ENCODE measurements at places on chromosomes 12 and 14.

DNA sequence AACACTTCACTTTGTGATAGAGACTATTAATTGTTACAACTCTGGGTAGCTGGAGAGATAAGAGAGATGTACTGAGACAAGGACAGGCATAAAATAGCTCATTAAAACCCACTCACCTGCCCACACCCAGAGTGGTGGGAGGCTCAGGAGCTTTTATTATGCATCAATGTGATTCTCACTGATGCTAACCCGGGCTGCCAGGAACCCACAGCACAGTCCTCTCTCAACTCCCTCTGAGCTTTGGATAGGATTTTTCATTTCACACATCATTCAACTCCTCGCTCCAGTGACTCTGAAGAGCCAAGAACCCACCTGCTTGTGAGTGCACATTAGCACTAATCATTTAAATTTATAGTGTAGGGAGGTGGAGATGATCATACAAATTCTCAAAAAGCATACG is 827.9 kb downstream of the FLRT2 start:
- no peak for DNase-seq

- no peak for DNase-seq
Measured at GRCh38 chr12:6315184-6315583, 4.7 kb downstream of the PLEKHG6 start.

- DNase-seq = no peak
Measured at GRCh38 chr14:34643361-34643760, 13.4 kb upstream of the SNX6 start.

- no peak for DNase-seq
Measured at GRCh38 chr14:103541709-103542604, 13.0 kb downstream of the TRMT61A start.

GRCh38 chr14:30015489-30015888 is 87.8 kb upstream of the PRKD1 start:
- no peak for DNase-seq

- DNase-seq = no peak
Measured at GRCh38 chr14:93319494-93319893, 13.3 kb downstream of the BTBD7 start.

DNA sequence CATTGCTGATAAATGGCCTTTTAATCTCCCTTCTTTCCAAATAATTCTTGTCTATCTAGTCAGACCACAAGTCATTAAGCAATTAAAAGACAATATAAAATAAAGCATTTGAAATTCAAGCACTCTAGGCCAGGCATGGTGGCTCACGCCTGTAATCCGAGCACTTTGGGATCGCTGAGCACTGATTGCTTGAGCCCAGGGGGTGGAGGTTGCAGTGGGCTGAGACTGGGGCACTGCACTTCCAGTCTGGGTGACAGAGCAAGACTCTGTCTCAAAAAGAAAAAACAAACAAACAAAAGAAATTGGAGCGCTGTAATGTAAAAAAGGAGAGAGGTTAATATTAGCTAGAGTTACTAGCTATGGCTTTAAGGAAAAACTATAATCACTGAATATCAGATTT is 30.5 kb upstream of the CSRP2 start:
- DNase-seq = no peak

- no peak for DNase-seq
Measured at GRCh38 chr12:105348561-105348960, 18.1 kb downstream of the C12orf75 start.

- no peak for DNase-seq
Measured at GRCh38 chr12:102331419-102331818, 133.8 kb upstream of the PMCH start.

DNA sequence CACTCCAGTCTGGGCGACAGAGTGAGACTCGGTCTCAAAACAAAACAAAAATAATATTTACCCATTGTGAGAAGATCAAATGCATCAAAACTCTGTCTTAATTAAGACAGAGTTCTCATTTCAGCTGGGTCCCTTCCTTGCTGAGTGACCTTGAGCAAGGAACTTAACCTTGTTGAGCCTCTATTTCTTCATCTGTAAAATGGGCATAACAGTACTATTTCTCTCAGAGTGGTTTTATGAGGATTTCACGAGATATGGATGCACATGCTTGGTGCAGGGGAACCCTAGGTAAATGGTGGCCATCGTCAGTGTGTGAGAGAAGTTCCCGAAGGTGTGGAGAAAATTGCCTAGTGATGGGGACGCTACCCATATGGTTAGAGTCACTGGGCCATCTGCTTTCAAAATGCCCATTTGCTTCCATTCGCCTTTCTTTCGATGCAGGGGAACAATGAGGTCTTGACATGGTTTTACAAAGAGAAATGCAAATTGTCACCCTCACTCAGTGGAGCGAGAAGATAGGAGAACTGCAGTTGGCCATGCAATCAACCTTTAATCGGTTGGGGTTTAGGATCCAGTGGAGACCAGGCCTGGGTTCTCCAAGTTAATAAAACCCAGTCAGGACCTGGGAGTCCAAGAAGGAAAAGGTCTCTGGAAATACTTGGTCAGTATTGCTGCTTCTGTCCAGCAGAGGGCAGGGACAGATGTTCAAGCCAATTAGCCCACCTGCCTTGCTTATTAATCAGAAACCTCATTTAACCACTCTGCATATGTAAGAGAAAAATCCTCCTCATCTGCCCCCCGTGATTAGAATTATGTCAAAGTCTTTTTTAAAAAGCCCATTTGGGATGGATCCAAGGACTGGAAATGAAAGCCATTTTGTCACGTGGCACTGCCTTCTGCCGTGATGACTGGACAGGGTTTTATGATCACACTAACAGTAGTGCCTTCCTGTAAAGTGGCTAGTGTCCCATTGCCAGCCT is 37.2 kb downstream of the CFAP251 start:
- DNase-seq = no peak

- DNase-seq = no peak
Measured at GRCh38 chr14:101977311-101978071, 13.1 kb downstream of the DYNC1H1 start.

DNA sequence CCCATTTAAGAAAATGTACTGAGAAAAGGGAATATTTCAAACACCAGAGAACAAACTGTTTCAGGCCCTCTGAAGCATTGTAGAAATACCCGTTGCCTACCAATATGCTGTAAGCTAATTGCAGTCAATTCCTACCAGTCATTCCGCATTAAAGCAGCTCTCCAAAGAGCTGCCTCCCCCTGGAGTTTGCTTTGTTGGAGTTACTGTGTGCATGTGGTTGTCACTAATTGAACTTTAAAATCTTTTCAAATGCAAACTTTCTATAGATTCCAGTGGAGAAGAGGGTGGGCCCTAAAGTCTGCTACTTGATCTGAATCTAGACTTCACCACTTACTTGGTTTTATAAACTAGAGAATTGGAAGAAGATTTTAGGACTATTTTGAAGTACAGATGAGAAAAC is 112.7 kb downstream of the PLXNC1 start:
- DNase-seq = no peak

DNA sequence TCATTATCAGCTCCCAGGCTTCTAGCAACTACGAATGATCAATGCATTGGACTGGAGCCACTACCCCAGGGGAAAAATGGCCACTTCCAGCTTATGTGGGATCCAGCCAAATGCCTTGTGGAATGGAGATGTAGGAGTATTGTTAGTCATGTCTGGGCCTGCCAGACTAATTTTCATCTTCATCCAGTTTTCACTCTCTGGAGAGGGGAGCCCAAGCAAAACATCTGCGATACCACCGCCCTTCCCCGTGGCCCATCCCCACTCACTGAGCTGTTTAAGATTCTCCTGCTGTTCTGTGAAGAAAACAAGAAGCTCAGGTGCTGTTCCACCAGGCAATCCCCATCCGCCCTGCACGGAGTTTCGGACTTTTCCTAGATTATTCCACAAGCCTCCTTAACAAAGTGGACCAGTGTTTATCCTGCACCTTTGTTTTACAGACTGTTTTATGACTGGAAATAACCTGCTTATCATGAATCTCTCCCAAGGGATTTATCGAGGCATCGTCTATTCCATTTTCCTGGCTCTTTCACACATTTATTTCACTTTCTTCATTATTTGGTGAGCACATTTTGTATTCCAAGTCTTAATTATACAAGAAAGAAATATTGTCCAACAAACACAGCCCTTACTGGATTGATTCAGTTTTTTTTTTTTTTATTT is 35.5 kb upstream of the MAX start:
- no peak for DNase-seq

GRCh38 chr12:65125975-65126374 is 4.9 kb upstream of the WIF1 start:
- DNase-seq = no peak

DNA sequence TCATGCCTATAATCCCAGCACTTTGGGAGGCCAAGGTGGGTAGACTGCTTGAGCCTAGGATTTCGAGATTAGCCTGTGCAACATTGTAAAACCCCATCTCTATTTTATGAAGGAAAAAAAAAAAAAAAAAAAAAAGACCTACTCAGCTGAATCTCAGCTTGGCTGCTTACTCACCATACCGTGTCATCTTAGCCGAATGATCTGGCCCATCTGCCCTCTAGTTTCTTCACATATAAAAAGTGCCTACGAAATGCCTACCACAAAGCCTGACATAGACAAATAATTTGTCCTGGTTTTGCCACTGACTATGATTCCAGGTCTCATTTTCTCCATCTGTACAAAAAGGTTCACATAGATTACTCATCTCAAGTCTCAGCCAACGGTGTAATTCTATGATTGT is 10.1 kb downstream of the DIABLO start:
- DNase-seq = no peak

DNA sequence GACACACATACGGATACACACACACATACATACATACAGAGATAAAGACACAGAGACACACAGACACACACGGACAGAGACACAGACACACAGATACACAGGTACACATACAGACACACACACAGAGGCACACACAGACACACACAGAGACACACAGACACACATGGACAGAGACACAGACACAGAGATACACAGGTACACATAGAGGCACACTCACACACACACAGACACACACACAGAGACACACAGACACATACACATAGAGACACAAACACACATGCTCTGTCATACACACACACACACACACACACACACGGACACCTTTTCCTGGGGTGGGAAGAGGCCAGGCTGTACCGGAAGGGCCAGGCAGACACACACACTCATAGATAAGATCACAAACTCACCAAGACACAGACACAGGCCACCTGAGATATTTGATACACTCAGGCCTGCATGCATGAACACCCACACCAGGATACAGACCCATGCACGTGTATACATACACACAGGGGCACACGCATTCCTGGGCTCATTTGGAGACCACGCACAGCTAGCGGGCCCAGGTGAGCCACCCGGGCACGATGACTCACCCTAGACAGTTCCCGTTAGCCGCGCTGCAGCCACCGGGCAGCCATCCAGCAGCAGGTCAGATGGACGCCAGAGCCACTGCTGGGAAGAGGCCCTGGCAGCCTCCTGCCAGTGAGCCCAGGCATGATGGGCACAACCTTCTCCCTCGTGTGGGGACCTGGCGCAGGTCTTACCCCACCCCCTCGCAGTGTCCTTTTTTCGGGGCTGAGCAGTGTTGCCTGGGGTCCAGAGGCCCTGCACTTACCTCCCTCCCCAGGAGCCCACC is 1.8 kb upstream of the AHNAK2 start:
- DNase-seq = no peak

- DNase-seq = no peak
Measured at GRCh38 chr12:116127859-116128258, 149.6 kb downstream of the MED13L start.

- DNase-seq = peak; percentile 7
Measured at GRCh38 chr12:94458877-94459727, 565 bp downstream of the CEP83 start.

GRCh38 chr14:53167602-53168328 is 14.6 kb upstream of the DDHD1 start:
- peak; percentile 35 for DNase-seq

GRCh38 chr12:2117541-2117940 is 64.8 kb downstream of the CACNA1C start:
- DNase-seq = no peak

- no peak for DNase-seq
Measured at GRCh38 chr12:25677232-25677937, 124.3 kb upstream of the LMNTD1 start.

GRCh38 chr14:73726025-73726961 is 12.1 kb upstream of the PNMA1 start:
- no peak for DNase-seq

All from fibroblast of skin of left quadriceps (primary cell).